ENCODE measurements at places on chromosomes 12 and 14. TPM values are rescaled to one million over a fixed set of nuclear protein-coding genes. Genes with fewer than 3 reads are reported as not detected.

STAT2 gene
- 61.6 TPM for total RNA-seq

ADAMTS20 gene
- total RNA-seq, result not detected

DNA sequence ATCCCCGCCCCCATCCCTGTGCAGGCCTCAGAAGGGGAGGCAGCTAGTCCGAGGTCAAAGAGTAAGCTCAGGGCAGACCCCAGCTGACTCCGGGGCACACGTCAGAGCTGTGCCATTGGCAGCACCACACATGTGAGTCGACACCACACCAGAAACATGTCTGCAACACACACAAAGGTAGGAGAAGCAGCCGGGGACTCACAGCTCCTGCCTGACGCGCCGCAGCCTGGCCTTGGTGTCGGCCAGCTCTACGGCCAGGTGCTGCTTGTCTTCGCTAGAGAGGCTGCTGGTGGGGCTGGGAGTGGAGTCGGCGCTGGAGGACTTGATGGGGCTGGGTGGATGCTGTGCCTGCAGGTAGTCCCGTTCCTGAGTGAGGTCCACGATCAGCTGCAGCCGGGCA lies 78.5 kb downstream of the CCDC88C start:
- no peak for DNase-seq

- no peak for DNase-seq
These were observed 34.9 kb upstream of the EML1 start for GRCh38 chr14:99758121-99758821.

All from CD8-positive, alpha-beta memory T cell (primary cell).